ENCODE measurements at places on chromosomes 1 and 21.

- DNase-seq, result no peak
Observed at GRCh38 chr1:6519491-6519934, 28.0 kb upstream of the PLEKHG5 start.

DNA sequence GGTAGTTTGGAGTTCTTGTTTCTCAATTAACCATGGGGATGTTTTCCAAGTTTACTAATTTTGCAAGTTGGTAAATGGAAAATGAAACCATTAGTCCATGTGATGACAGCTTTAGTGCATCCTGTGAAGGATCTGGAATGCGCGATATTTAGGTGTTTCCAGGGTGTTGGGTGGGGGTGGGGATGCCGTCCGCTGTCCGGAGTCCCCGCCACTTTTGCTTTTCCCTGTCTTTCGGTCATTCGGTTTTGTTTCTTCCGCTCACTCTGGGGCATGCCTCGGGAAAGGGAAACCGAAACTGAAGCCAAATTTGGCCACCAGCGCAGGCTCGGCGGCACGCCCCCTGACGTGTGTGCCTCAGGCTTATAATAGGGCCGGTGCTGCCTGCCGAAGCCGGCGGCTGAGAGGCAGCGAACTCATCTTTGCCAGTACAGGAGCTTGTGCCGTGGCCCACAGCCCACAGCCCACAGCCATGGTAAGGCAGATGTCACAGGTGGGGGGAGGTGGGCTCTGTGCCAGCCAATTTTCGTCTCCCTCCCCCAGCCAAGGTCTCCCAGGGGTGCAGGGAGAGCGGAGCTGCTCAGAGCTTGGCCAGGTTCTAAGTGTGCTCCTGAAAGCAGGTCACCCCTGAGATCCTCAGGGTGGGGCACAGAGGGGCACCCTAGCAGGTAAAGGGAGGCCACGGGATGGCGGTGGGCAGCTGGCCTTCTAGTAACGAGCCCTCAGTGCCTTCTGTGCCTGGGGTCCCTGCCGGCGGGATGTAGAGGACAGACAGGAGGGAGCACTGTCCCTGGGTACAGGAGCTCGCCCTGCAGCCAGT, at the start of gene ISG15:
Gene ISG15 (plus strand): TSS at position 393 of the 817 bp plus-strand sequence. CDS start 77 bp downstream, at position 470.
- peak; percentile 53 for DNase-seq

DNA sequence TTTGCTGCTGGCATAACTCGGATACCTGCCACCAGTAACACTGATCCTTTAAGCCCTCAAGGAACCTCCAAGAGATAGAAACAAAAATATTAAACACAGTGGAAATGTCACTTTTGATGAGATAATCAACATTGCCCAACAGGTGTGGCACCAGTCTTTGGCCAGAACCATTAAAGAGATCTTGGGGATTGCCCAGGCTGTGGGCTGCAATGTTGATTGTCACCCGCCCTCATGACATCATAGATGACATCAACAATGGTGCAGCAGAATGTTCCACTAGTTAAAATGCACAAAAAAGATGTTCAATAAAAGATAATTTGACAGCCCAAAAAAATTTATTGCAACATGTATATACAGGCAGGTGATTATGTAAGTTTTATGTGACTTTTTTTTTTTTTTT, 20.2 kb upstream of the ZMYM1 start:
- DNase-seq, result no peak

DNA sequence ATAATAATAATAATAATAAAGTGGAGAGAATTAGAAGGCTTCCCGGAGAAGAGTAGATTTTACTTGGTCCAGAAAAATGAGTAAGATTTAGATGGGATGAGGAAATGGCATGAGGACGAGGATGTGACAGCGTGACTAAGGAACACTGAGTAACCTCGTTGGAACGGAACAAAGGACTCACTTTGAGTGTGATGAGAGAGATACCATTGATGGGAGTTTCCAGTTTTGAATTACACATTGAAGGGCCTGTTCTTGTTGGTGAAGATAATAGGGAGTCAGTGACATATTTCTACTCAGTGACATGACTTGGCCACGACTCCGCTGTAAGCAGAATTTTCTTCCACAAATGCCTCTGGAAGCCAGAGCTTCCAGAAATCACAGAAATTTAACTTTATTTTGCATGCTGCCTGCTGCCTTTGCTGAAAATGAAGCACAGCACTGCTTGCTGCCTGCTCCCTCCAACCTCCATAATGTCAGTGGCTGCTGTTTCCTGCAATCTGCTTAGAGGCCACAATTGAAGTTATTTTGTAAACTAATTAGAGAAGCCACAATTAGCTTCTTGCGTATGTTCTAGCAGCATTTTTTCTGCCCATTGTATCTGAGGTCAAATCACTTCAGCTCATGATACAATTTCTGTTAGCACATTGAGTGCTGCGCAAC, 33.7 kb upstream of the FBXO28 start:
- DNase-seq, result no peak

GRCh38 chr21:20591284-20591683, 406.9 kb upstream of the NCAM2 start:
- DNase-seq, result no peak

DNA sequence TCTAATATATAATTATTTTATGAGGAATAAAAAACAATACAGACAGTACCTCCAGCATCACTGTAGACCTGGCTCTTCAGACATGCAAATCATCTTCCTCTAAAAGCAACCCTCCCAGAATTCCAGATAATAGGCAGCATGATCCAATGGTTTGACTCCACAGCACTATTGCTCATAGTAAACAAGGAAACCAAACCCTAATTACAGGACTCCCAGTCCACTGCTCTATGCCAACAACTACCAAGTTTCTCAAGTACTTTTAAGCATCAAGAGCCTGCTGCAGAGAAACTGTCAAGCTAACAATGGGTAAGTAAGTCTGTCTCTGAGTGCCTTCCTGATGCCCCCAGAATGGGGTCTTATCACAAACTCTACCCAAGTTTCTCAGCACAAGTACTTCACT, 57.2 kb downstream of the EYA3 start:
- DNase-seq, result no peak

GRCh38 chr1:109466125-109466451, 258 bp upstream of the SYPL2 start:
- no peak for DNase-seq

DNA sequence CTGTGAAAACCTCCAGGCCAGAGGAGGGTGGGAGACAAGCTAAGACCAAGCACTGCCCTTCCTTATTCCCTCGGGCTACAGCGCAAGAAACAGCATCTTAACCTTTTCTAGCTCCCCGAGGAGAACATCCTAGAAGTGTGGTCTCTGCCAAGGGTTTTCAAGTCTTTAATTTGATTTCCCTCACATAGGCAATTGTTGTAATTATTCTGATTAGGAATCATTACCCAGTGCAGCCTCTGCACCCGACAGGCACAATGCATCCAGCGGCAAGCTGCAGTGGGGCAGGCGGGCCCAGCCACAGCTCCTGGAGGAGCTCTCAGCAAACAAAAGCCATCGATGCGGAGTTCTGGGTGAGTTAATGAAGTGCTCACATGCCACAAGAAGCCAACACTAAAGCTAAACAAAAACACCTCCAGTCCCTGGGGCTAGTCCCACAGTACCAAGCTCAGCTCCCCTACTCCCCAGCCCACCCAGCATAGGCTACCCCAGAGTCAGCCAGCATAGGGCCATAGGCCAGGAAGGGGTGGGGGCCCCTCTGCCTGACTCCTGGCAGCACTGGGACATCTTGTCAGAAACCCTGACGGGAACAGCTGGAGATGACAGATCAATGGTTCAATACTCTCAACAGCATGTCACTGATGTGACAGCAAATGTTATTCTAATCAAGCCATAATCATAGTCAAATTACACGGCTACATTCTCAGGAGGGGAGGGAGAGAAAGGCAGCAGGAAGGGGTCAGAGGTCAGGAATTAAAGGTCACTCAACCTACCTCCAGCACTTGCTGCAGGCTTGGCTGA, 42.5 kb downstream of the ERI3 start:
- DNase-seq, result no peak

GRCh38 chr1:234638832-234639799, 29.1 kb upstream of the IRF2BP2 start:
- no peak for DNase-seq

DNA sequence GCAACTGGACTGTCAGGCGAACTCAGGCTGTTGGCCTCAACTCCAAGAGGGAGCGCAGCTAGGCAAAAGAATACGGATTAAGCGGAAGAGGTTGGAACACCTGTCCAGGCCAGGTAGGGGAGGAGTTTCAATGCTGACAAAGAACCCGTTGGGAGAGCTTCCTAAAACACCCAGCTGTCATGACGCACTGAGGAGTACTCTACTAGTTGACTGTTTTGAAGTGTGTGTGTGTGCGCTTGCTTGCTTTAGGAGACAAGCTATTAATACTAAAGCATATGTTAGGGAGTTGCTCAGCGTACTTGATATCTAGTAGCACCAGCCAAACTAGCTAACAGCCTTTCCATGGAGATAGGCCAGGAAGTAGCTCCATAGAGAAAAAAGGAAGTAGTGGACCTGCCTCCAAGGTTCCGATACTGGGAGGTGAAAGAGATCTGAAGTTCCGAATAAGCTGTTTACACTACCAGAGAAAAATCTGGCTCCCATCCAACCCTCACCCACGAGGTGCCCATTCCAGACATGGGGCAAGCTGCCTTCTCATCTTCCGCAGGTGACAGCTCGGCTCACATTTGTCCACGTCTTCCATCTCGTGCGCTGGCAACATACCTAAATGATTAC, 974 bp upstream of the FNBP1L start:
- no peak for DNase-seq

- no peak for DNase-seq
Observed at GRCh38 chr1:114585231-114585630, 3.8 kb upstream of the BCAS2 start.

- no peak for DNase-seq
Observed at GRCh38 chr21:42676808-42677207, 23.4 kb downstream of the PDE9A start.

GRCh38 chr1:215665215-215665614, 98.1 kb downstream of the KCTD3 start:
- no peak for DNase-seq

DNA sequence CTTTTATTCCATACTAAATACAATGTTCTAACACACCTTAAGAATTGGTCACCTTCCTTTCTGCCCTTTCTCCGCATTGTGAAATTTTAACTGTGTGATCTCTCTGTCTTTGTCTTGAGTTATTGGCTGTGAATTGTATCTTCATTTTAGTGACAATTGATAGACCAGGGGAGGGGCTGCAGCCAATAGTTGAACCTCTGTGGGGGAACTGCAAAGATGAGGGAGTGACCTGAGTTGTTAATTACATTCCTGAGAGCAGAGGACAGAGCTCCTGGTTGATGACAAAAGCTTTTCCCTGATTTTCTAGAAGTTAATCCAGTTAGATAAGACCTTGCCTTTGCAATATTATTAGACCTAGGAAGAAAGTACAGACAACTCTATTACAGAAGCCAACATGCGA, 1535.7 kb downstream of the BRINP3 start:
- DNase-seq, result no peak

DNA sequence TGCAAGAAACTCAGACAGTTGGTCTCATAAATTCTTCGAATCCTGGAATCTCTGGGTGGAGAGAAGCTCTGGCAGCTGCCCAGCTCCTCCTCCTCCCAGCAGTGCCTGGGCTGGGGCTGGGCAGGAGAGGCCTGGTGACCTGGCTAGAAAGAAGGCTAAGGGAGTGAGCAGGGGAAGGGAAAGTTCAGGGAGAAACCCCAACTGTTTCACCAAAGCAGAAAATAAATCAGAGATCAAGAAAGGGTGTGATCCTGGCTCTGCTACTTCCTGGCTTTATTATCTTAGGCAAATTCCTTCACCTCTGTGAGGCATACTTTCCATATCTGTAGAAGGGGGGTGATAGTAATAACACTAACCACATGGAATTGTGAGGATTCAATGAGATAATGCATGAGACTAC, 8.8 kb upstream of the COL16A1 start:
- no peak for DNase-seq

- no peak for DNase-seq
Observed at GRCh38 chr21:15151385-15152103, 86.7 kb upstream of the NRIP1 start.

- no peak for DNase-seq
Observed at GRCh38 chr1:34478515-34479076, 276.3 kb upstream of the GJB5 start.

GRCh38 chr1:18037651-18038050, 69.9 kb upstream of the IGSF21 start:
- DNase-seq, result no peak

DNA sequence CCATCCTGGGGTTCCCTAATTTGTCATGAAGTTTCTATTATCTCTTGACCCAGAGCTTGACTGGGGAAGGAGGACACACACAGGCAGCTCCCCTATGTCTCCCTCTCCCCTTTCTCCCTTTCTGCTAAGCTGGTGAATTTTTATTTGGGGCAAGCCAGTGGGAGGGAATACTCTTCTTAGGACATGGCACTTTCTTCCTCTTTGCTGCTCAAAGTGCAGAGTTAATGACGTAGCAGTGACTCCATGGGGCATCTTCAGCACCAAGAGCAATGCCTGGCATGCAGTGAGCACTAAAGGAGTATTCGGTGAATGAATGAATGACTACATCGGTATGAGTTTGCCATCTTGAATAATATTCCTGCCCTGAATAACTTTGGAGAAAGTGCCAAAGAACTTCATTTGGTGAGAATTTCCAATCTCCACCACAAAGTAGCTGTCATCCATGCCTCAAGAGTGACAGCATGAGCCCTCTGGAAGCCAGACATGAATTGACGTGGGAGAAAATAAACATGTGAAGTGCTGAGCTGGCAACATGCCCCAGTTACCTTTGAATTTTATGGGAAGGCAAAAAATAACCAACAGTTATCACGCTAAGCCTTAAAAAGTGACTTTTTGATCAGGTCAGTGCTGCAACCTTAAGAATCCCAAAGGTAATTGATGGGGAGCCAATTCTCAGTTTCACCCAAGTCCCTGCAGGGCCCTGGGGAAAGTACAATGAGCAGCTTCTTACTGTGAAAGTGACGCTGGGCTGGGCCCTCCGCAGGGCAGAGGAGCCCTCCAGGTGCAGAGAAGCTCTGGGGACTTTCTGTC, 22.1 kb upstream of the ATF3 start:
- no peak for DNase-seq

DNA sequence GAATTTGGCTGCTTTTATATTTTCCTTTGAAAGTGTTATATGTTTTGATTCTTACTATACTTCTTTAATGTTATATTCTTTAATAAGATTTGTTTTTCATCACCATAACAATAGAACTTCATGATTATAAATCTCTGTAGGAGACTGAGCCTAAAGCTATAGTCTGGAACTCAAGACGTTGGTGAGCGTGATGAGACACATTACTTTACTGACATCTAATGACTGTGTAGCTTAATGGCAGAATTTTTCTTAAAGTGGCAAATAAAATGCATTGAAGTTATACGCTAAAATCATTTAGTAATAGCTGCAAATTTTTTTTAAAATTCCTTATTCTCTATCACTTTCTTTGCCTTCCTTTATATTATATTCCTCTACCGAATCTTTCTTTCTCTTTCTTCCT, 56.1 kb upstream of the HAO2 start:
- DNase-seq, result no peak

- no peak for DNase-seq
Observed at GRCh38 chr1:89607156-89607555, 25.8 kb upstream of the LRRC8C start.

DNA sequence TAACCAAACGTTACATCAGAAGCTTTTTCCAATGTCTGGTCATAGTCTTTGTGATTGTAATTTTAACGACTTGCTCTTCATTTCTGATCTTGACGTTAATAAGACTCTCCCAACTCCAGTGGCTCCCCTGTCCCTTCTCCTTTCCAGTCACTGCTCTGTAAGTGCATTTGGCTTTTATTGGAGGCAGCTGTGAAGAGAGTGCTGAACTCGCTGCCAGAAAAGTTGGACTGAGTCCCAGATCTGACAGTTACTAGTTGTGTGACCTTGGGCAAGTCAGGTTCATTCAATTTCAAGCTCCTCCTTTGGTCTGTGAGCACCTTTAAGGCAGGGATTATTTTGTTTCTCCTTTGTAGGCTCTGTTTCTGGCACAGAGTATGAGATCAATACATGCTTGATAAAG, 109.6 kb upstream of the TSPAN2 start:
- no peak for DNase-seq
